Fibroblast of skin of left biceps (primary cell): ENCODE measurements at places on chromosomes 3 and 15.

GRCh38 chr15:88345962-88346361, 89.4 kb upstream of the NTRK3 start:
- no peak for DNase-seq

- peak; percentile 90 for DNase-seq
These were observed at the start of gene ATR for GRCh38 chr3:142578329-142579223. ATR (minus strand) TSS chr3:142578733; CDS start chr3:142578704, 29 bp downstream.

DNA sequence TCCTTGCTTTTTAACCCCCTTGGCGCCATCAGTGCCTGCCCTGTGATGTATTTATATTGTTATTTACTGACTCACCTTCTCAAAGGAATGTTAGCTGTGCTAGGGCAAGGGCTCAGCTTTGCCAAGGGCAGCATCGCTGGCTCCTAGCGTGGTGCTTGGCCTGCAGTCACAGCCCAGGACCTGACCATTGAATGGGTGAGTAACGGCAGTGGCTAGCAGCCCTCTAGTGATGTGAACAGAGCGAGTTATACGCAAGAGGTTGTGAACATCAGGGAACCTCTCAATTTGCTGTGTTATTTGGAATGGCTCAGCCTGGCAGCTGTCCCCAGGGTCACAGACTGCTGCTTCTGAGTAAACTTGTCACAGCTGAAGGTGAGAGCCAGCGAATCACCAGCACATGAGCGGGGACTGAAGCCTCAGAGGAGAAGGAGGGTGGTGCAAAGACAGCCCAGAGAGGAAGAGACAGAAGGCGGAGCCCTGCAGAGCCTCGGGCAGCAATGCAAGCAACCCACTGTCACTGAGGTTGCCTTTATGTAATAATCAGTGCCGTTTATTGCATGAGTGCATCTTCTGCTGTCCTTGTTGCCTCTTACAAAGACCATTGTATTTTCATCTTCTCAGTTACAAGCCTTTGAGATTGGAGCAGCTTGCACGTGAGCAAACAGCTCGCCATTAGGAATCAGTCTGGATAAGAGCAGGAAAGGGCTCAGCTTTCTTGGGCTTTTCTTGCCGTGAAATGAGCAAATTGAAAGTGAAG, 158.3 kb downstream of the SLCO3A1 start:
- DNase-seq: no peak

- DNase-seq: no peak
These were observed 157.9 kb downstream of the XXYLT1 start for GRCh38 chr3:195113048-195113447.

GRCh38 chr3:98657457-98657856, 64.0 kb upstream of the CPOX start:
- DNase-seq: no peak

DNA sequence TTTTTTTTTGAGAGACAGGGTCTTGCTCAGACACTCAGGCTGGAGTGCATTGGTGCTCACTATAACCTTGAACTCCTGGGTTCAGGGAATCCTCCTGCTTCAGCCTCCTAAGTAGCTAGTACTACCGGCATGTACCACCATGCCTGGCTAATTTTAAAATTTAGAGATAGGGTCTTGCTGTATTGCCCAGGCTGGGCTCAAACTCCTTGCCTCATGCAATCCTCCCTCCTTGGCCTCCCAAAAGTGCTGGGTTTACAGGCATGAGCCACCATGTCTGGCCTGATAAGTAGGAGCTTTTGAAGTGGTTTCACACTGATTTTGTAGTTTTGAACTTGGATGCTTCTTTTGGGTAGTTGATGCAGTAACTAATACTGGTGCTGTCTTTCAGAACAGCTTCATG, 7.8 kb downstream of the MAP2K1 start:
- DNase-seq: no peak

DNA sequence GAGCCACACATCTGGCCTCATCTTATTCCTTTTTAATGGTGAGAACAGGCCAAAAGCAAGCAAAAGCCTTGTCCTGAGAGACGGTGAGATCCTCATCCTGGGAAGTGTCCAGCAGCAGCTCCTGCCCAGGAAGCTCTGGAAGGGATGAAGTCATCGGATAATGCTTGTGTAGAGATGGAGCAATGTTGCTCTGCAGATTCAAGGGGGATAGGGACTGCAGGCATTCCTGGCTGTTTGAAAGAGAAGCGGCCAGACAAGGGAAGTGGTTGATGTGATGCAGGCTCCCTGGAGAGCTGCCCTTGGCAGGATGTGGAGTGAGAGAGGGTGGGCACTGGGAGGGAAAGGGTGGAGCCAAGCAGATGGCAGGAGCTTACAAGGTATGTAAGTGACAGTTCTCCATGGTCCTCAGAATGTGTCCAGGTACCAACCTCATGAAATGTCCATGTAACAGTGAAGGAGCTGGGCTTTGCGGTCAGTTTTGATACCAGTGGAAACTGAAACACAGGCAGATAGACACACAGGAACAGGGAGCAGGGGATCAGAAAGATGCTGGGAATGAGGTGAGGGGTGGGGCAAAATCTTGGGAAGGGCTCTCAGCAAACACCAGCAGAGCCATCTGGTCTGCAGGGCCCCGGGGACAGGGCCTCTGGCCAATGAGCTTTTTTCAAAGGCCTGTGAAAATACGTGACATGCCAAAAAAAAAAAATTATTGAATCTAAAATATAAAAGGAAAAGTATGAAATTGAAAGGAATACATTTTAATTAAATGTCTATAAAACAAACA, 32.2 kb upstream of the LACTB start:
- DNase-seq: peak; percentile 87

- DNase-seq: no peak
These were observed 86.8 kb downstream of the CHRNA7 start for GRCh38 chr15:32117122-32117521.

GRCh38 chr3:144488927-144489326, 517.3 kb downstream of the DIPK2A start:
- DNase-seq: no peak

GRCh38 chr15:82870727-82871320, 61.4 kb downstream of the WHAMM start:
- no peak for DNase-seq

DNA sequence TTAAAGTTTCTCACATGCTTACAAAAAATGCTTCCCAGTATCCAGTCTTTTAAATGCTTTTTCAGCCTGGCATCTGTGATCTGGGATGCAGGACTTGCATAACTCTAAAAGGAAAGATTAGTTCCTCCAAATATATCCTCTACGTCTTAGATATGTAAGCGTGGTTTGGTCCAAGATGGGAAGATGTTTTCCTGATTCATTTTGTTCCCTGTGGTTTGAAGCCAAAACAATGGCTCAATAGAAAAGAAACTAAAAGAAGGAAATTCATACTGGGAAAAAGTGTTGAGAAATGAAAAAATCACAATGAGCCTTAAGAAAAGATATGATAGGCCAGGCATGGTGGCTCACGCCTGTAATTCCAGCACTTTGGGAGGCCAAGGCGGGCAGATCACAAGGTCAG, 1002.8 kb downstream of the NAALADL2 start:
- no peak for DNase-seq

- DNase-seq: no peak
These were observed 7.0 kb downstream of the GPR160 start for GRCh38 chr3:170044795-170045244.

- DNase-seq: no peak
These were observed 62.8 kb downstream of the NBEAL2 start for GRCh38 chr3:47042231-47042791.

DNA sequence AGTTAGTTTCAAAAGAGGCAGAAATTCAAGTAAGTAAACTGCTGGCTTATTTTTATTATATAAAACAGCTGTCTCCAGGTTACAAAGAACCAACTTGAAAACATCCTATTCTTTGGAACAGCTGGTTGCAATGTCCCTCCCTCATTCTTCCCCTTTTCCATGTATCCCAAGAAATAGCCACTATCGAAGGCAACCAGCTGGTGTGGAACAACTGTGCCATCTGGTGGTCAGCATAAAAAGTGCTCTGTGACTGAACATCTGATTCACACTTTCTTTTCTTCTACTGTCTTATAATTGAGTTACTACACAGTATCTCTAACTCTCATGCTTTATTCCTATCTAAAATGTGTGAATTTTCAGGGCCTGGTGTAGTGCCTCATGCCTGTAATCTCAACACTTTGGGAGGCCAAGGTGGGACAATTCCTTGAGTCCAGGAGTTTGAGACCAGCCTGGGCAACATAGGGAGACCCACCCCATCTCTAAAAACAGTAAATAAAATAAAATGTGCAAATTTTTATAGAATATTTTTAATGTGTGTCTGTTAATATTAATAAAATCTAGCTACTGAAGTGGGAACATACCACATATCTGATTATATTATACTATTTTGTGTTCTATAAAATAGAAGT, 9.6 kb downstream of the OSBPL11 start:
- DNase-seq: peak; percentile 51

- DNase-seq: no peak
These were observed 67.8 kb downstream of the THRB start for GRCh38 chr3:24426896-24427295.

GRCh38 chr15:70045045-70045444, 52.7 kb downstream of the TLE3 start:
- DNase-seq: no peak
